Stimulated activated CD4-positive, alpha-beta T cell treated with anti-CD3 and anti-CD28 coated beads, Interleukin-4, amount 100 ng/mL, for 48 hours (primary cell): ENCODE measurements at places on chromosomes 5 and 9.

GRCh38 chr9:127915325-127915752 is 1.5 kb downstream of the ST6GALNAC4 start:
- no peak for DNase-seq

DNA sequence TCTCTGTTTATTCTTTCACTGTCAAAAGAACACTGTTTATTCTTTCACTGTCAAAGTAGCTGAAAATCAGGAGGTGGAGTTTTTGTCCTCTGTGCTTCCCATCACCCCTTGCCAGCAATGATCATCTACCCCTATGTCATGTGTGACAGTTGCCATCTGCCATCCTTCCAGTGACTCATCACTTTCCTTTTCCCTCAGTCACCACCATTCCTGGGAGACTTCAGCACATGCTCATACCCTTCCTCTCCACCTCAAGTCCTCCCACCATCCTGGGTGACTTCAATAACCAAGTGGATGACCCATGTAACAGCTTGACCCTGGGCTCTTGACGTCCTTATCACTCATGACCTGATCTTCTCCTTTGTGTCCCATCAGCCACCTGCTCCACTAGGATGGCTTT is 43.3 kb upstream of the RASEF start:
- DNase-seq: no peak

- no peak for DNase-seq
These were observed 116.1 kb upstream of the FSTL4 start for GRCh38 chr5:133728475-133728874.

GRCh38 chr9:35484406-35484805 is 5.5 kb upstream of the RUSC2 start:
- DNase-seq: no peak

GRCh38 chr5:56480705-56481427 is 247.7 kb upstream of the ANKRD55 start:
- DNase-seq: no peak

DNA sequence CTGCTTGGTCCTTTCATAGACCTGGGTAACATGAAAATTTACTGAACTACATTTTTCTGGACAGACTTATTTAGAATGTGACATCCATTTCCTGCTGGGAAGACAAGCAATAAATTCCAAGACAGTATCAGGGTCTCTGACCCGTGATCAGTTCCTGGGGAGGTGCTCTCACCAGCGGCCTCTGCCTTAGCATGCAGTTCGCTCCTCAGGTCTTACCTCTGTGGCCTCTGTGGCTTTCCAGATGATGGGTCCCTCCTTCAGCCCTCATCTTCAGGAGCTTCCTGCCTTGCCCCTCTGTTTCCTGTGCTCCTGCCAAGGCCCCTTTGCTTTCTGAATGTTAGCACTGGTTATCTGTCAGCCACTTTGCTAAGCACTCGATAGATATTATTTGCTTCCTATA is 66.4 kb downstream of the CMYA5 start:
- no peak for DNase-seq

DNA sequence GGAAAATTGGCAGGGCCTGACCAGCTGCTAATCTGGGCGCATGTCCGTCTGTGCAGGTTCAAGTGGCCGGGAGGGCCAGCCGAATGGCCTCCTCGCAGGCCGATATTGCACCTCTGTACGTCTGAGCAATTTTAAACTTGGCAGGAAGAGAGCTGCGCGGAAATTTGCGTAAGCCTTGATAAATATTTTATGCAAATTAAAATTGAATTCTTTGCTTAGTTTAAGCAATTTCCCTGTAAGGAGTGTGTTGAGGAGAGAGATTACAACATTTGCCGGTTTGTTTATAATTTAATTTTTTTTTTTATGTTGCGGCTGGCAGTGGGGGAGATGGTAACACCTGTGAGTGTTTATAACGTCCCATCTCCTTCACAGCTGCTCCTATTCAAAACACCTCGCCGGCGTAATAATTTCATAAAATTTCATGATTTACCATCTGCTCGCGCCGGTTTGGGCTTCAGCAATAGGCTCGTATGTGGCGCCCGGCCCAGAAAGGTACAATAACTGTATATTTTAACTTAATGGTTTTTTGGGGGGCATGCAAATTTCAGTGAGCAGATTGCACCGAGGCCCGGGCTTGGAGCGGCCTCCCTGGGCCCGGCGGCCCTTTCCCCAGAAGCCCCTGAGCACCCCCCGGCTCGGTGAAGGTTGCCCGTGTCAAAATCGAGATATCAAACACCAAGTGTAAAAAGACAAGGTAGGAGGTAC is 269.4 kb upstream of the MVB12B start:
- DNase-seq: no peak

DNA sequence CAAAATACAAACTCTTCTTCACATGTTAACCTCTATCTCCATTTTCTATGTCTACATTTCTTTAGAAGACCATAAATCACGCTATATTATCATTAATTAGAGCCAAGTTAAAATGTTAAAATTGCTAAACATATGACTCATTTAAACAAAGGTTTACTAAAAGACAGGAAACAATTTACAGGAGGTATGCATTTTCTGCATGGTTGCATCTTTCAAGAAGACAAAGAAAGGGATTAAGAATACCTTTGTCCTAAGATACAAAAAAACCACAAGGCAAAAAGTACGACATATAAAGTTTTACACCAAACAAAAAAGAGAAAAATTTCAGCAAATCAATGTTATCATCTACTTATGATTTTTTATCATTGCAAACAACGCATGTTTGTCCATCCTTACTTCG is 324.4 kb downstream of the PDE4D start:
- no peak for DNase-seq

DNA sequence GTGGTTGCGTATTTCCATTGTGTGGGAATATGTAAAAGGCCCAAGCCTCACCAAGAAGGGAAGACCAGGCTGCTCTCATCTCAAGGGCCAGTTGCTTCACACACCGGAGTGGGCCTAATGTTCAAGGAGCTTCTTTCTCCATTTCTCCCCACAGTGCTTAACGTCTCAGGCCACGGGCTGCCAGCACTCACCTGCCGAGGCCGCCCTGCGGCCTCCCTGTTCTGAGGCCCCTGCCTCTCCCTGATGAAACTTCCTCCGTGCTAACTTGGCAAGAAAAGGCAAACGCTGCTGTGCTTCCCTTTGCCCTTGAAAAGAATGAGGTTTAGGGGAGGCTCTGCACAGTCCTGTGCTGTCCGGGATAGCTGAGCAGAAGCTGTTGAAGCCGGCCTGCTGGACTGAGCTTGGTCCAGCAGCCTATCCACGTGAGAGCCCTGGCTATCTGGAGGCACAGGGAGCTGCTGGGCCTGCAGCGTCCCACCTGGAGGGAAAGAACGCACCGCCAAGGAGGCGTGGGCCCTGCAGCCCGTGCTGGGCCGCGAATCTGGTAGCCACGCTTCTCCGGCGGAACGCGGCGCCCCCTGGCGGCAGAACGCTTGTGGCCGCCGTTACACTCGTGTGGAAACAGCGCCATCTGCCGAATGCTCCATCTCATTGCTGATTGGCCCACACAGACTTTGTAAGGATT is 73.5 kb upstream of the PRSS3 start:
- peak; percentile 78 for DNase-seq

- DNase-seq: no peak
These were observed 28.0 kb upstream of the SH3RF2 start for GRCh38 chr5:145908206-145908960.

DNA sequence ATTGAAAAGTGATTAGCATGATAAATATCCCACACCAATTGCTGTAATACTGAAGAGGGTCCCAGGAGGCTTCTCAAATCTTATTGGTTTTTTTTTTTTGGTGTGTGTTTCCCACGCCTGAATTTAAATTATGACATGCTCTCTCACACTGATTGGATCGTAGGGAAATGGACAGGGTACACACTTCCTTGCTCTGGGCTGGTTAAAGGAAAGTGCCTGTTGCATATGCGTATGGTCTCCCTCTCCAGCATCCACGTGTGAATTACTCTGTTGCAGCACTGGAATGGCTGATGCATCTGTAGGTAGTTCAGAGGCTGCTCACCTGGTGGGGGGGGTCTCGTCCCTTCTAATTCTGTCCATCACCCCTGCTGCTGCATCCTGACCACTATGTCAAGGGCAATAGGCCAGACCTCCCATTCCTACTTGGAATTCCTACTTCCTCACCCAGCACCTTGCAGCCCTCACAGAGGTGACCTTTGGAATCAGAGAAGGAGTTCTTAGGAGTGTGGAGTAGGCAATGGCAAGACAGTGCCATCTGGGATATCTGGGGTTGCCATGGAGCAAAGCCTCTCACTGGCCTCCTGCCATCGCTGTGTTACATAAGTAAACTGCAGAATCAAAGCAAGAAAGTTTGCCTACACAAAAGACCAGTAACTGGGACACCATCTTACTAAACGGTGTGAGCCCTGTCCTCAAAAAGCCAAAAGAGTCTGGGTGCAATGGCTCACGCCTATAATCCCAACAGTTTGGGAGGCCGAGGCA is 71.4 kb upstream of the FBXW11 start:
- DNase-seq: no peak

DNA sequence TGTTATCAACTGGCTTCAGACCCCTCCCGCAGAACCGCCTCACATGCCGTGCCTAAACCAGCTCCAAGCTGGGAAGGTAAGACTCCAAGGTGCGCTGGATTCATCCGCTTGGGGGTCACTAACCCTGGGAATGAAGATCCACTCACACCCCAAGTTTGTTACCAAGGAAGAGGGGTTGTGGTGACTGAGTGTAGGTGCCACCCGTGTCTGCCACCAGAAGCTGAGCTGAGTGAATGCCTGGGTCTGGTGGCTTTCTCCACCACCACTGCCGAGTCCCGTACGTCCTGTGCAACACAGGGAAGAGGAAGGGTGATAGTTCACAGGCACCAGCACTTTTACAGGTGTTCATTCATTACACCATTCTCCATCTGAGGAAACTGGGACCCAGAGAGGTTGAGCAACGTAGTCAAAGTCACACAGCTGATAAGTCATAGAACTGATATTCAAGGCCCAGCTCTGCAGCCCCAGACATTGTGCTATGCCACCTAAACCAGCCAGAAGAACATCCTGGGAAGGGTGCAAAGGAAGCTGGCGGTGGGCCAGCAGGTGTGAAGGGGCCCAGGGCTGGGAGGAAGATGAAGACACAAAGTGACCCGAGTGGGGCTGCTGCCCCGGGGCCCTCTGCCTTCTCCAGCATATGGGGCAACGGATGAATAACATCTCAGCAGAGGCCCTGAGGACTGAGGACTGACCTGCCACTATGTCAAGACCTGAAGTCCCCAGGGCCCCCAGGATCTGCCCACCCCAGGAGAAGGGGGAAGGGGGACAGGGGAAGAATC is 70.9 kb upstream of the PPP1R26 start:
- DNase-seq: no peak

- no peak for DNase-seq
These were observed 255.3 kb upstream of the GRIN3A start for GRCh38 chr9:101993771-101994170.

DNA sequence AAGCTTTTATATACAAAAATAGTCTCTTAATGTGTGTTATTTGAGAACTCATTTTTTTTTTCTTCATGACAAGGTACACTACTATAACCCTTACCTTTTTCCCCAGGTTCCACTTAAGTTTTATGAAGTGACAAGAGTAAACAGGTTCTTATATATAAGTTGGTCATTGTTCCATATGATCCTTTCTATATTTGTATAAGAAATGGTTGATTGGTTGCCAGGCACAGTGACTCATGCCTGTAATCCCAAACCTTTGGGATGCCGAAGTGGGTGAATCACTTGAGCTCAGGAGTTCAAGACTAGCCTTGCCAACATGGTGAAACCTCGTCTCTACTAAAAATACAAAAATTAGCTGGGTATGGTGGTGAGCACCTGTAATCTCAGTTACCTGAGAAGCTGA is 108.3 kb downstream of the PCSK1 start:
- DNase-seq: no peak

DNA sequence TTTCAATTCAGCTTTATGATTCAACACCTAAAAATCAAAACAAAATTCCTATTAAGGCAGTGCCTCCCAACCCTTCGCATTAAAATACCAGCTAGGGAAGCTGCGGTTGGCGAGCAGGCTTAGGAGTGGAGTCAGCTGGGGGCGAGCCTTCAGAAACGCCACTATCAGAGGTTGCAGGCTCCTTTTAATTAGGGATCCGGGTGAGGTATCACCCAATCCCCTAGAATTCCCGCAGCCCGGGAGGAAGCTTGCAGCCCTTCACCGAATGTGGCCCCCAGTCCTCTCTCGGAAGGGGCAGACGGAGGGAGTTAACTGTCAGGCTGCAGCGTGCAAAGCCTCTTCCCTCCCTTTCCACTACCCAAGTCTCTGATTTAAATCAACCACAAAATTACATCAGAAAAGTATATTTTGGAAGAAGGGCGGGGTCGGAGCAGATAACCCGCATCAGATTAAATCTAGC is 1.7 kb downstream of the STC2 start:
- DNase-seq: no peak

DNA sequence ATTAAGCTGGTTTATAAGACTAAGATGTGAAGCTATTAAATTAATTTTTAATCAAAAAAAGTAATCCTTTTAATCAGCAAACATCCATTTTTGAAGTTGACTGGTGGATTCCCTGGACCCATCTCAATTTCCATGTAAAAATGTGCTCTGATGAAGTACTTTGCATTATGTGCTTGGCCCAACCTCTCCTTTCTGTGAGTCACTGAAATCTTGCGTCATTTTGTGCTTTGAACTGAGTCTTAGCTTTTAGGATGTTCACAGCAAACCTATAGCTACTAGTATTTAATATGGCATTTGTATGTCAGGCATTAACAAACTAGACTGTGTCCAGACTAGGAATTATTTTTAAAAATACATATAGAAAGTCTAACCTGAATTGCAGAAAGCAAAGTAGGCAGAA is 55.0 kb upstream of the CDH12 start:
- DNase-seq: no peak

DNA sequence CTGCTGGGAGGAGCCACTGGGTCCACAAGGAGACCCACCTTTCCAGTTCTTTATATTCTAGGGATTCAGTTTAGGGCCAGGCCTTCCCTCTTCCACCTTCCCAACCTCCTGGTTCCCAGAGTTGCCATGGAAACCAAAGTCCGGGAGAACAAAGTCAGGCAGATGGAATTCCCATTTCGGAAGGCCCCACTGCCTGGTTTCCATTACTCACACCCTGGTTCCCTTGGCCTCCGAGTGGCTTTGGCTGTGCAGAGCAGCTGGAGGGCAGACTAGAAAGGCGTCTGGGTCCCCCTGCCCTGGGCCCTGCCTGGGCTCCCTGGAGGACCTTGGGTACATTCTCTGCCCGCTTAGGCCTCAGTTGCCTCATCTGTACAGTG is 136.1 kb downstream of the RGS3 start:
- no peak for DNase-seq
